Aortic smooth muscle cell (primary cell): ENCODE measurements at places on chromosomes 13 and 19. TPM values are rescaled to one million over a fixed set of nuclear protein-coding genes. Genes with fewer than 3 reads are reported as not detected.

ACER1 gene
- total RNA-seq, result not detected in 2 replicates

PDX1 gene
- not detected in 2 replicates for total RNA-seq

MCEMP1 gene
- total RNA-seq, result not detected in 2 replicates

TRIM13 gene
- 16.2 and 18.3 TPM in 2 replicates for total RNA-seq

HNRNPA1L2 gene
- total RNA-seq, result 3.8 and 5.1 TPM in 2 replicates

PSG1 gene
- total RNA-seq, result 0.12 TPM in 1 of 2 replicates, not detected in the other

FGF21 gene
- not detected in 2 replicates for total RNA-seq

ZNF77 gene
- 3.2 and 3.3 TPM in 2 replicates for total RNA-seq

RUBCNL gene
- under 0.01 and 0.31 TPM in 2 replicates for total RNA-seq

IL12RB1 gene
- 0.06 and 0.26 TPM in 2 replicates for total RNA-seq

DAND5 gene
- total RNA-seq, result 0.12 and 0.13 TPM in 2 replicates

CATSPERD gene
- not detected in 2 replicates for total RNA-seq

SIGLEC12 gene
- total RNA-seq, result not detected in 2 replicates

CRTC1 gene
- total RNA-seq, result 2.6 and 2.7 TPM in 2 replicates

SYCN gene
- total RNA-seq, result not detected in 2 replicates
